SJSA1 (cell line): ENCODE measurements at places on chromosomes 6 and 20.

DNA sequence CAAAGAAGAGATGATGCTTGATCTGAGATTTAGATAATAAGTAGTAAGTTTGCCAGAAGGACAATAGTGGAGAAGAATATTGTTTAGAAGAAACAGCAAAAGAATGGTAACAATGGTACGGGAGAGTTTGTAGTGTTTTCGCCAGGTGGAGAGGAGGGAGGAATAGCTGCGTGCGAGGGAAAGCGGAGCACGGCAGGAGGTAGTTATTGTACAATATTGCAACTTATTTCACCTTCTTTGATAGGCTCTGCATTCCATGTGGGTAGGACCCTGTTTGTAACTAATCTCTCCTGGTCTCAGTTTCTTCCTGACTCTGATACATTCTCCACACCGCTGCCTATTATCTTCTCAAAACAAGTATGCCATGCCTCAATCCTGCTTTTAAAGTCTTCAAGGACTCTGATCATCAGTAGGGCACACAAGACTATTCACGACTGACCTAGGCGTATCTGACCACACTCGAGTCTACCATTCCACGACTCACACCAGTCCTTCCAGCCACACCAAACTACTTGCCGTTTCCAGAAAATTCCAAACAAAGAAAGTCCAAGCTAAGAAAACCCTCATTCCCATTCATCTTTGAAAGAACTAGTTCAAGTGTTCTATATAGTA lies 1.1 kb downstream of the PPIL4 start:
- DNase-seq = no peak

- peak; percentile 72 for DNase-seq
Measured at GRCh38 chr6:44078827-44079671, 48.2 kb downstream of the MRPL14 start.

DNA sequence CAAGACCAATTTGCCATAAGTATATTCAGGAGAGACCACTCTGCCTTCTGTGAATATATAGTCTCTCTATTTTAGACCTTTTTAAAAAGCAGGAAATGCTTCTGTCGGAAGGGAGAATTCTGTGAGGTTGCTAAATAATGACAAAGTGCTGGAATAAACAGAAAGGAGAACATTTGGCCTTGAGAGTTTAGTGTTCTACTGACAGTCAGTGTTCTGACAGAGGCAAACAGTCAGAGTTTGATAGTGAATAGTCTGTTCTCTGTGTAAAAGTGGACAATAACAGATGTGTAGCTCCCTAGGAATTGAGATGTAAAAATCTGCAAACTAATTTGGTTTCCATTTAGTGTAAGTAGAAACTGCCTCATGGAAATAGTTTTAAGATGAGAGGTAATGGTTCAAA lies 220.7 kb downstream of the PHF3 start:
- DNase-seq = no peak

- DNase-seq = peak; percentile 36
Measured at GRCh38 chr20:21518292-21518991, 4.6 kb upstream of the NKX2-2 start.
